ENCODE measurements at places on chromosomes 13 and 19. TPM values are rescaled to one million over a fixed set of nuclear protein-coding genes. Genes with fewer than 3 reads are reported as not detected.

The SSC5D gene
- 4.0 TPM for polyA plus RNA-seq

GRCh38 chr19:45975306-45976070 lies 1.8 kb upstream of the NOVA2 start:
- no peak overlapping the region for H3K27ac ChIP-seq
- H3K27me3 ChIP-seq, result peaks cover 64% of the 10 kb centered on the region
- H3K4me3 ChIP-seq, result no peak overlapping the region
- no peaks in the 10 kb centered on the region for H3K36me3 ChIP-seq
- peaks cover 2% of the 10 kb centered on the region for H3K4me1 ChIP-seq
- no peak for DNase-seq

- H3K36me3 ChIP-seq, result peaks cover 5% of the 10 kb centered on the region
- no peaks in the 10 kb centered on the region for H3K27me3 ChIP-seq
- DNase-seq, result peak; percentile 63
- H3K27ac ChIP-seq, result peak overlapping the region; percentile 100
- peaks cover 7% of the 10 kb centered on the region for H3K4me1 ChIP-seq
Observed at GRCh38 chr13:110713981-110714796, 689 bp downstream of the ING1 start.

DNA sequence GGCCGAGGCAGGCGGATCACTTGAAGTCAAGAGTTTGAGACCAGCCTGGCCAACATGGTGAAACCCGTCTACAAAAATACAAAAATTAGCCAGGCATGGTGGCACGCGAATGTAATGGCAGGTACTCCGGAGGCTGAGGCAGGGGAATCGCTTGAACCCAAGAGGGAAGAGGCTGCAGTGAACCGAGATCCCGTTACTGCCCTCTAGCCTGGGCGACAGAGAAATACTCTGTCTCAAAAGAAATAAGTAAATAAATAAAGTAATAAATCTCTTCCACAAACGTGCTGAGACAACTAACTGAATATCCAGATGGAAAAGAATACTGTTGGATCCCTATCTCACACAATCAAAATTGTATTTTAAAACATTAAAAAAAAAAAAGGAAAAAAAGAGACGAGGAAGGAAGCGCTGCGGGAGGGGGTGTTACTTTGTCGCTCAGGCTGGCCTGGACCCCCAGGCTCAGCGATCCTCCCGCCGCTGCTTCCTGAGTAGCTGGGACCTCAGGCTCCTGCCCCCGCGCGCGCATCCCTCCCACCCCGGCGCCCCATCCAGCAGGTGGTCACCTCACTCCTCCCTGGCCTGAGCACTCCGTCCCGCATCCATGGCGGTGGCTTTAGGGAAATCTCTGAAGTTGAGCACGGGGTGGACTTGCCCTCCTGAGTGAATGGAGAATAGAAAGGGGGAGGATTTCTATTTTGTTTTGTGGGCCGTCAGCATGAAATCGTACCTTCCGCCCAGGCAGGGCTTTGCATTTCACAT lies 628 bp upstream of the ZNF813 start:
- peak overlapping the region; percentile 77 for H3K4me3 ChIP-seq
- peak overlapping the region; percentile 63 for H3K27ac ChIP-seq
- no peaks in the 10 kb centered on the region for H3K4me1 ChIP-seq

DNA sequence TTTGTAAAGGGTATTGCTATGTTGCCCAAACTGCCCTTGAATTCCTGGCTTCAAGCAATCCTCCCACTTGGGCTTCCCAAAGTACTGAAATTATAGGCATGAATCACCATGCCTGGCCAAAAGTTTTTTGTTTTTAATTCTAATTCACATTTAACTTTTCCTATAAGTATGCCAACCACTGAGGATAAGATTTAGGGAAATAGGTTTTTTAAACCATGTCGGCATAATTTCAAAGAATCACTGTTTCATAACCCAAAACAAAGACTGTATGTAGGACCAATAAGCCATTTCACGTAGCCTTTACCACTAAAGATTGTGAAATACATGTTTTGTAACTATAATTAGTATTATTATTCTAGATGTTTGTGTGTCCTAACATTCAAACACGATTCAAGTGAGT lies 8.2 kb downstream of the ZDHHC20 start:
- no peaks in the 10 kb centered on the region for H3K36me3 ChIP-seq
- no peak overlapping the region for H3K27ac ChIP-seq
- no peaks in the 10 kb centered on the region for H3K4me1 ChIP-seq
- no peaks in the 10 kb centered on the region for H3K27me3 ChIP-seq
- DNase-seq, result no peak

DNA sequence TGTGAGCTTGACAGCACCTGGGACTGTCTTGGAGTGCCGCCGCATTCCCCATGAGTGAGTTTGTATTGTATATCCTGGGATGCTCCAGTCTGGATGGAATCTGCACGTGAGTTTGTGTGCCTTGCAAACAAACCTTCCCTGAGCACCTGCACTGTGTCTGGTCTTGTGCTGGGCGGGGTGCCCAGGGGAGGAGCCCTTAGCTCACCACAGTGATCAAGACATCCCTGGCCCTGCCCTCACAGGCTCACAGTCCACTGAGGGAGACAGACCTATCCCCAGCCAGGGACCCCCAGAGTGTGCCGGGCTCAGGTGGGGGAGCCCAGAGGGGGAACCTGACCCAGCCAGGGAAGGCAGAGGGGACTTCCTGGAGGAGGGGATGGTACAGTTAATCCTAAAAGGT lies 1.7 kb upstream of the BCAM start:
- no peak overlapping the region for H3K4me3 ChIP-seq
- peaks cover 31% of the 10 kb centered on the region for H3K4me1 ChIP-seq
- H3K27me3 ChIP-seq, result no peaks in the 10 kb centered on the region
- H3K27ac ChIP-seq, result peak overlapping the region; percentile 62

DNA sequence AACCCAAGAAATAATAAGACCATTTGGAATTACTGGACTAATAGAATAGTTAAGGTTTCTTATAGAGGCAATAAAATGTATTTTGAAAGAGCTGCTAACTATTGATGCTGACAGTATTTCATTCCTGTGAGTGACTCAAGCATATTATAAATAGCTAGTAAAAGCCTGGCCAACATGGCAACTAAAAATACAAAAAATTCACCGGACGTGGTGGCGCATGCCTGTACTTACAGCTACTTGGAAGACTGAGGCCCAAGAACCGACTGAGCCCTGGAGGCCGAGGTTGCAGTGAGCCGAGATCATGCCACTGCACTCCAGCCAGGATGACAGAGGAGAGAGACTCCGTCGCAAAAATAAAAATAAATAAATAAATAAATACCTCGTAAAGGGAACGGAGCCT lies 5.4 kb upstream of the ICAM3 start:
- H3K27me3 ChIP-seq, result no peaks in the 10 kb centered on the region
- H3K36me3 ChIP-seq, result peaks cover 2% of the 10 kb centered on the region
- no peak overlapping the region for H3K27ac ChIP-seq
- no peaks in the 10 kb centered on the region for H3K4me1 ChIP-seq
- DNase-seq, result no peak

GRCh38 chr13:42272115-42272803 lies at the start of gene AKAP11:
Gene AKAP11, plus strand, starts transcription at chr13:42272152. Its CDS starts 14,197 bp downstream, at chr13:42286349.
- H3K27ac ChIP-seq, result peak within 1 kb of the TSS; percentile 85
- peak; percentile 48 for DNase-seq
